ENCODE measurements at places on chromosomes 16 and 17. TPM values are rescaled to one million over a fixed set of nuclear protein-coding genes. Genes with fewer than 3 reads are reported as not detected.
A peak's percentile ranks its signal among the peaks of the same experiment; 100 is the strongest.

- no peak for DNase-seq
Measured at GRCh38 chr17:16817201-16817600, 127.2 kb downstream of the CCDC144A start.

DNA sequence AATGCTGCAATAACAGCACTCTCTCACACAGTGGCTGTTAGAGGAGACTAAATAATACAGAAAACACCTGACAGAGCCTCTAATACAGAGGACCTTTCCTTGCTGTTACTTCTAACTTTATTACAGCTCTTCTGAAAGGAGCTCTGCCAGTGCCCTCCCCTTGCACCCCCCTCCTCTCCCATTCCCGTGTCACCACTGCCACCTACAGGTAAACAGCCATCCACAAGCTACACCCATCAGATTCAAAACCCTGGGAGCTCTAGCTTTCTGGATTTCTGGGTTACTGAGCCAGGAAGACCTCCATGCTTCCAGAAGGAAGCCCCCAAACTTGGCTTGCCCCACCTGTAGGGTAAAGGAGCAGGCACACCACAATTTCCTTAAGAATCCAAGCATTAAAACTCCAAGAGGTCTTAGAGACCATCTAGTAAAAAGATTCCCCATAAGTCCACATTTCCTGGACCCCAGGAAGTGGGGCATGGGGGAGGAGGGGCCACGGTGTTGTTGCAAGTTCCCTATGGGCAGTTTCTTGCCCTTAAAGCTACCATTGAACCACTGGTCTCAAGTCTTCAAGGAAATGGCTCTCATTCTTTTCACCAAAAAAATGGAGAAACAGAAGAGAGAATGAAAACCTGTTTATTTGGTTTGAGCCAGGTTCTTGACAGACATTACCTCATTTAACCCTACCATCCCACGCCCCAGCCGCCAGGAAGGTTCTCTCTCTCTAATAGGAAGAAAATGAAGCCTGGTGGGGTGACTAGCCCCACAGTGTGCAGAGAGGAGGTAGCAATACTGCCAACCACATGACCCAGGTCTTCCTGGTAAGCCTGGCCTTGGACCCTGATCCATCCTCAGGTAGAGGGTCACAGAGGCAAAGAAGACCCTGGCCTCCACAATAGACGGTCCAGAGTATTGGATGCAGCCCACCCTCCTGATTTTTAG lies 52.8 kb downstream of the TOM1L2 start:
- peak; percentile 80 for DNase-seq

- no peak for DNase-seq
Measured at GRCh38 chr17:17790637-17791464, 45.9 kb downstream of the SREBF1 start.

GRCh38 chr17:66397486-66397885 lies 95.1 kb downstream of the PRKCA start:
- DNase-seq = no peak

- DNase-seq = no peak
Measured at GRCh38 chr17:78359321-78359996, 418 bp downstream of the SOCS3 start.

DNA sequence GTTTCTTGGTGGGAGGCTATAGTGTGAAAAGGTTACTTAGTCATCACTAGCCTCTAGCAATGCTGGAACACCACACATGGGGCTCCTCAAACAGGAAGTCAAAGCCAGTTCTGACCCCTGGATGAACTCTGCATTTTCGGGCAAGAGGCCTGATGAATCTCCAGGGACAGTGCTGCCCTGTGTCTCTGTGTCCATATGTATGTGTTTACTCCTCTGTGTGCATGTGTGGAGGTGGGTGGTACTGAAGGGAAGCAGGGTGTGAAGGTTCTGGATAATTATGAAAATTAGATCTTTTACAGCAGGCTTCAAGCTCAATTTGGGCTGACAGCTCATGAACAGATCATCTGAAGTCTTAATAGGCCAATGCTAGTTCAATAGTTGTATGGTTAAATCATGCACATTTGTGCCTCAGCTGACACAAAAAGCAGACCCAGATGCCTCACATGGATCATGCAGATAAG lies 133.6 kb downstream of the SNX11 start:
- DNase-seq = no peak

- DNase-seq = peak; percentile 27
Measured at GRCh38 chr16:31875928-31876547, 2.4 kb downstream of the ZNF267 start.

DNA sequence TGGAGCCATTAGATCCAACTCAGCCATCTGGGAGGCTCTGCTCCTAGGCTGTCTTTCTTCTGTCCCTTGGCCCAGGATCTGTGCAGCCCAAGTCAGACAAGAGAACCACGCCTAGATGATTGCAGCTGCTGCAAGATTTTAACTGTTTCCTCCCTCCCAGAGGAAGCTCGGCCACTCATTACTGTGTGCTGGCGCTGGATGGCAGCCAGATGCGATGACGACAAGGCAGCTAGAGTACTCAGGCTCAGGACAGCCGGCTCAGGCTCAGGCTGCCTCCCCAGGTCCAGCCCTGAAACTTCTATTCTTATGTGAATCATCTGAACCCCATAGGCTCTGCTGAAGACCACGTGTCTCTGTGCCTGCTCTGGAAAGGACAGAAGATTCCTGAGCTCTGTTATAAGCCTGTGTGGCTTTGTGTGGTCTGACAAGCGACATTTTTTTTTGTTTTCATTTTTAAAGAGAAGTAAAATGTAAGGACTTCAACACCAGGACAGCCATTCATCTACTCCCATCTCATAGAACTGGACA lies 32.1 kb upstream of the FBXW10B start:
- no peak for DNase-seq

GRCh38 chr17:2794111-2794803 lies 2.0 kb upstream of the RAP1GAP2 start:
- DNase-seq = peak; percentile 49

DNA sequence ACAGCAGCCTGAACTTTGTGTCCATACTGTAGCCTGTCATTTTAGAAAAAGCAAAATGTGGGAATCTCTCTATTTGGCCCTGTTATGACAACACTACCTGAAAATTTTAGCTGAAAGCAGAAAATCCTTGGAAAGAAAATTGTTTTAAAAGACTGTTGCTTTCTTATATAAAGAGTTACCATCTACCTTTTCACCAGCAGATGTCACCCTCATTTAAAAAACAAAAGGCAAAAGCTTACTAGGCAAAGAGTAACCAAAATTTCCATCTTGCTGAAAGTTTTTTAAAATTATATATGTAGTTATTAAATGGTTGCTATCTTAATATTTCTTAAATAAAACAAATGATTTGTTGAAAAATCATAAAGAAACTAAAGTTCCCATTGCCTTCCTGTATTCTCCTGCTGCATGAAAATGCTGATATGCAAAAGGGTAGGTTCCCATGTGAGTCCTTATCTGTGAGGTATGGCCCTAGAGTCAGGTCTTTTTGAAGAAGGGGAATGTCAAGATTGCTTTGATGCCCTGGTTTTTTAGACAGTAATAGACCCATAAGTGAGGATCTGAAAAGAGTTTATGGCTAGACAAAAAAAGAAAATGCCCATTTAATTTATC lies 61.0 kb downstream of the TNRC6C start:
- no peak for DNase-seq

GRCh38 chr16:71623597-71623996 lies 2.4 kb upstream of the MARVELD3 start:
- no peak for DNase-seq

GRCh38 chr16:79870016-79870886 lies 269.7 kb upstream of the MAF start:
- no peak for DNase-seq

DNA sequence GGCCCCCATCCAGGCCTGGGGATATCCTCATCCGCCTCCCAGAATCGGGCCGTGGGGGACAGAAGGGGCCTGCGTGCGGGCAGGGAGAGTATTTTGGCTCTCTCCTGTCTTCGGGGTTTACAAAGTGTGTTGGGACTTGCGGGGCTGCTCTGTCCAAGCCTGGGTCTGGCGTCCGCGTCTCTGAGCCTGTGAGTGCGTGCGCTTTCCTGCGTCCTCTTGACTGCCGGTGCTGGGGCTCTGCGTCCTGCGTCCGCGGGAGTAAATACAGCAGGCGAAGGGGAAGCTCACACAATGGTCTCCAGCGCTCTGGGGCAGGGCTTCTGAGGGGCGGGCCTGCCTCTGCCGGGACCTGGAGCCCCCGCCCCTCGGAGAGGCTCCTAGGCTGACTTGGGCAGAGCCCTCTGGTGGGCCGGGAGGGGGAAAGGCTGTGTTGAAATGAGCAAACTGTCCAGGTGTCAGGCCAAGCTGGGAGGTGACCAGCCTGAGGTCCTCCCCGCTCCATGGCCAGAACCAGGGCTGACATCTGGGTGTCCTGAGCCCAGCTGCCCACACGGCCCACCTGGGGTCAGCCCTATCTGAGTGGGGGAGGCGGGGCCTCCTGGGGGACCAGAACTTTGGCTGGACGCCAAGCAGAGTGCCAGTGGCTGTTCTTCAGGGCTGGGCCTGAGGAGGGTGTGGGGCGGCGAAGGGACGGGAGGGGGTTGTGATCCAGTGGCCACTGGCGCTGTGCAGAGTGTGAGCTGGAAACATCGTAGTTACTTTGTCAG lies 233.6 kb downstream of the SEC14L1 start:
- peak; percentile 48 for DNase-seq

GRCh38 chr16:27441998-27442397 lies 40.0 kb downstream of the IL21R start:
- DNase-seq = no peak

DNA sequence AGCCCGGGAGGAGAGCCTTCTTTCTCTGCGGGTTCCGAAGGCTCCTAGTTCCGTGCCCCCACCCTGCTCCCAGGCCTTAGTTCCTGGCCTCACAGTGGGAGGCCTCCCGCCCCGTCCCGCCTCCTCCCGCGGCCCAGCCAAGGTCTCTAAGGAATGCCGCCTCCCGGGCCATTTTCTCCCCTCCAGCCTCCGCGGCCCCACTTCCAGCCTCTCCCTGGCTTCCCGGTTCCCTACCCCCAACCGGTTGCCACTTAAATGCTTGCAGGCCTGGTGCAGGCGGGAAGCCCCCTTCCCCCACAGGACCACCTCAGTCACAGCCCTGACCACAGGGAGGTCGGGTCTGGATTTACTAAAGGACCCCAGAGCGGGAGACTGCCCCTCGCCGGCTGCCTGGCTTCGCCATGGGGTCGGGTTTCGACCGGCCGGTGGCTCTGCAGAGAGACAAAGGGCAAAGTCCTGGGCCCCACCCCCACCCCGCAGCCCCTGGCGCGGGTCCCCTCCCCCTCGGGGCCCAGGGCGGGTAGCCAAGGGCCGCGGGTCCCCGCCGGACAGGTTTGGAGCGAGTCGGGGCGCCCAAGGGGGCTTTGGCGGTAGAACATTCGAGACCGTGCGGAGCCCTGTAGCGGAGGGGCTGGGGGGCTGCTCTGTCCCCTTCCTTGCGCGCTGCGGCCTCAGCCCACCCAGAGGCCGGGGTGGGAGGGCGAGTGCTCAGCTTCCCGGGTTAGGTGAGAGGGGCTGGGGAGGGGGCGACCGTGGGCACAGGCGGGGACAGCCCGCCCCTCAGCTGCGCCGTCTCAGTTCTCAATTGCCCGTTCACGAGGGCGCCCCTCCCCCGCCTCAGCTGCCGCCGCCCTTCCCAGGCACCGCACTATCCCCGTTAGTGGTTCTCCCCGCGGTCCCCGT lies 16.4 kb downstream of the IGF2BP1 start:
- DNase-seq = no peak

DNA sequence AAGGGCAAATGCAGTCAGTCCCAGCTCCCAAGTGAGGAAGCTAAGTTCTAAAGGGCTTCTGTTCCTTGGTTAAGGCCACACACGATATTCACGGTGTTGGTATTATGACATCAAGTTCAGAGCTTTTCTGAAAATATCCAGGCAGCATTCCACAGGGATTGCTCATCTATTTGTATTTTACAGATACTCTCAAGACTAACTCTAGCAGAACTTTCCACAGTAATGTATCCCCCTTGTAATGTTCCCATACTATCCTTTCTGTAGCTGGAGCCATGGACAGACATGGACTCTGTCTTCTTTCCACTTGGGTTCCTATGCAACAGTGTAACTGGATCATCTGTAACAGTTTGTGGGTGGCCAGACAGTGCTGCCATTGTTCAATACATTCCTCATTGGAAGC lies 13.5 kb downstream of the SDR42E1 start:
- no peak for DNase-seq

DNA sequence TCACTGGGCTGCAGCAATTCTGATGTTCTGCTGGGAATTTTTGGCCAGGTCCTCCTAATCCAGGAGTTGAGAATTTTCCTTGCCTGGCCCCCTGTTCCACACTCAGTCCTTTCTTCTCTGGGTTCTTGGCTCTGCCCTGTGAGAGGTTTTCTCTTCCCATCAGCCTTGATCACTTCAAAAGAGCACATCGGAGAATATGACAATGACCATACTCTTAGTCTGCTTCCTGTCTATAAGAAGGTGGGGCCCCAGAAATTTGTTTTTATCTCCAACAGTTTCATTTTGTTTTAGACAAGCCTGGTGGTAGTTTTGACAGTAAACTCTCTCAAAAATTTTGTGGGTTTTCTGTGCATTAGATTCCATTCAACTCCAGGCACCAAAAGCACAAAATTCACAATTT lies 70.7 kb downstream of the C17orf67 start:
- peak; percentile 23 for DNase-seq

The CHD9NB gene
- total RNA-seq = not detected

The KRT13 gene
- not detected for total RNA-seq

The ZFHX3 gene
- 0.64 TPM for total RNA-seq

The SULT1A4 gene
- 0.59 TPM for total RNA-seq

The CD300E gene
- total RNA-seq = 0.98 TPM

The HS3ST2 gene
- total RNA-seq = not detected

The ADAP2 gene
- total RNA-seq = 1.8 TPM

The KRTAP4-3 gene
- not detected for total RNA-seq

The FLII gene
- 179 TPM for total RNA-seq

The TEX14 gene
- 0.66 TPM for total RNA-seq

The SLC12A3 gene
- not detected for total RNA-seq
